Activated T-helper 1 cell treated with anti-CD3 and anti-CD28 coated beads, Interleukin-12 subunit alpha, Interleukin-12 subunit beta, Interleukin-2, Interleukin-4 antibody, amounts not matched to agents 30 ng/mL and 10 ng/mL and 1 ng/mL, durations not matched to agents 14 hours and 24 hours and 36 hours (primary cell): ENCODE measurements at places on chromosomes 1 and 21.

DNA sequence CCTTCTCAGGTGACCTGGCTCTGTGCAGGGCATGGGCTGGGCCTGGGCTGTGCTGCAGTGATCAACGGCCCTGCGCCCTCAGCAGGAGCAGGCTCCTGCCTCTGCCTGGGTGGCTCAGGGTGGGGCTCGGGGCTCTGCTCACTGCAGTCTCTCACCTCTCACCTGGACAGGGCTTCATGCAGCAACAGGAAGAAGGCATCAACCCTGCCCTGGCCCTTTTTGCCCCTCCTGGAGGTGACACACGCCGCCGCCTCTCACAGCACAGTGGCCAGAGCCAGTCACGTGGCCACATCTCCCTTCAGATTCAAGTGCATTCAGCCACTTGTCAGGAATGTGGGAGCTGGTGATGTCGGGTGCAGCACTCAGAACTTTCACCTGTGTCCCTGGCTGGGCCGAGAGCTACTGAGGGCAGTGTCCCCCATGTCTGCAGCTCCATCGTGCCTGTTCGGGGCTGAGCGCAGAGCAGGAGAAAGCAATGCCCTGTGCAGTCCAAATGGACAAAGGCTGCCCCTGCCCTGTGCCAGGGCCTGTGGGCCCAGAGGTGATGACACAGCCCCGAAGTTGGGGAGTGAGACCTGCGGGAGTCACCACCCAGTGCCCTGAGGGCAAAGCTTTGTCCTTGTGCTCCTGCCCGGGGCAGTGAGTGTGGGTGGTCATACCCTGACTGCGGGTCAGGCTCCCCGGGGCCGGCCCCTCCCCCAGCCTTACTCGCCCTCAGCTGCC lies 314.0 kb downstream of the PTPRU start:
- DNase-seq, result no peak

GRCh38 chr1:228862542-228863505 lies 127.5 kb downstream of the RHOU start:
- no peak for DNase-seq

GRCh38 chr1:94205639-94206038 lies 31.7 kb downstream of the ARHGAP29 start:
- DNase-seq, result no peak

DNA sequence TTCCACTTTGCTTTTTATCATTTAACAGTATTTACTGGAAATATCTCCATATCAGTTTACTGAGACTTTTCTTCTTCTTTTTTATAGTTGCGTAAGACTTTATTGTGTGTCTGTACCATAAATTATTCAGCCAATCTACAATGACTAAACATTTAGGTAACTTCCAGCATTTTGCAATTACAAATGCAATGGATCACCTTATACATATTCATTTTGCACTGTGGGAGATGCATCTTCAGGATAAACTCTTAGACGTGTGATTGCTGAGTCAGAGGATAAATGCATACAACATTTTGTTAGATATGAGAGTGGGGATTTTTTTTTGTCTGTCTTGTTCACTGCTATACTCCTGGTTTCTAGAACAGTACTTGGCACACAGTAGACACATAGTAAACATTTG lies 95.7 kb upstream of the GCLM start:
- no peak for DNase-seq

DNA sequence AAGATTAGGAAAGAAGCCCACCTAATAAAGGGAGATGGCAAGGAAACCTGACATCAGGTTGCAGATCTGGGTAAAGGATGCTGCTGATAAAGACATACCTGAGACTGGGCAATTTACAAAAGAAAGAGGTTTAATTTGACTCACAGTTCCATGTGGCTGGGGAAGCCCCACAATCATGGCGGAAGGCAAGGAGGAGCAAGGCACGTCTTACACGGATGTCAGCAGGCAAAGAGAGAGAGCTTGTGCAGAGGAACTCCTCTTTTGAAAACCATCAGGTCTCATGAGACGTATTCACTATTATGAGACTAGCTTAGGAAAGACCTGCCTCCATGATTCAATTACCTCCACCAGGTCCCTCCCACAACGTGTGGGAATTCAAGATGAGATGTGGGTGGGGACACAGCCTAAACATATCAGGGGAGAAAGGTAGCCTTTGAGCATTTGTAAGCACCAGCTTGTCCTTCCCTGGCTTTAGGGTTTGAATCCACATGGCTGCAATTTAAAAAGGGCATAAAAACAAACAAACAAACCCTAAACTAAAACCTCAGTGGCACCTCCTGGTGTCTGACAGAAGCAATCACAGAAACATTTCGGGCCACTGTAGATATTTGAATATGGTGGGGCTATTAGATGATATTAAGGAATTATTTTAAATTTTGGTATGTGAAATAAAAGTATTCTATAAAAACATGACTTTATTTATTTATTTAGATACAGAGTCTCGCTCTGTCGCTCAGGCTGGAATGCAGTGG lies 33.1 kb downstream of the SLC2A7 start:
- no peak for DNase-seq

DNA sequence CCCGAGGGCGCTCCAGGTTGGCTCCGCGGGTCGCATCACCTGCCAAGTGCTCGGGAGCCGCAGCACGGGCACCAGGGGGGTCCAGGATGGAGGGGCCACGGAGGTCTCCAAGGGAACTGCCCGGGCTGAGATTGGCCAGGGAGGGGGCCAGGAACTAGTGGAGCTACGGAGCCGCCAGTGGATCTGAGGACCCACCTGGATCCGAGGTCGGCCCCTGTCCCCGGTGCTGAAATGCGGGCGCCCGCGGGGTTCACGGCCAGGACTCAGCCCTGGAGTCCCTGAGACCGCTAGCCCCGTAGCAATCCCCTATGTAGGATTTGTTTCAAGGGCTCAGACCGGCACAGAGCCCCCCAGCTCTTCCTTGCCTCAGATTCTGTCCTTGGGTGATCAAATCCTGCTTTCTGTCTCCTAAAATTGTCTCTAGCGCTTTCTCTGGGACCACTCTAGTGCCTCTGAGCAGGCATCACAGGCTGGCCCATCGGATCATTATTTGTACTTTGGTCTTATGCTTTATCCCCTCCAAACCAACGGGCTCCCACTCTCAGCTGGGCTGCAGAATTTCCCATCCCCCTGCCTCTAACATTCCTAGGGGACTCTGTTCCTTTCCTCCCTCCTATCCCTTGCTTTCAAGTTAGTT lies 27.3 kb downstream of the KIAA2013 start:
- no peak for DNase-seq

- no peak for DNase-seq
These were observed 364.5 kb upstream of the DAB1 start for GRCh38 chr1:57788313-57788712.

GRCh38 chr1:25907601-25908000 lies 1.4 kb upstream of the STMN1 start:
- DNase-seq, result no peak

DNA sequence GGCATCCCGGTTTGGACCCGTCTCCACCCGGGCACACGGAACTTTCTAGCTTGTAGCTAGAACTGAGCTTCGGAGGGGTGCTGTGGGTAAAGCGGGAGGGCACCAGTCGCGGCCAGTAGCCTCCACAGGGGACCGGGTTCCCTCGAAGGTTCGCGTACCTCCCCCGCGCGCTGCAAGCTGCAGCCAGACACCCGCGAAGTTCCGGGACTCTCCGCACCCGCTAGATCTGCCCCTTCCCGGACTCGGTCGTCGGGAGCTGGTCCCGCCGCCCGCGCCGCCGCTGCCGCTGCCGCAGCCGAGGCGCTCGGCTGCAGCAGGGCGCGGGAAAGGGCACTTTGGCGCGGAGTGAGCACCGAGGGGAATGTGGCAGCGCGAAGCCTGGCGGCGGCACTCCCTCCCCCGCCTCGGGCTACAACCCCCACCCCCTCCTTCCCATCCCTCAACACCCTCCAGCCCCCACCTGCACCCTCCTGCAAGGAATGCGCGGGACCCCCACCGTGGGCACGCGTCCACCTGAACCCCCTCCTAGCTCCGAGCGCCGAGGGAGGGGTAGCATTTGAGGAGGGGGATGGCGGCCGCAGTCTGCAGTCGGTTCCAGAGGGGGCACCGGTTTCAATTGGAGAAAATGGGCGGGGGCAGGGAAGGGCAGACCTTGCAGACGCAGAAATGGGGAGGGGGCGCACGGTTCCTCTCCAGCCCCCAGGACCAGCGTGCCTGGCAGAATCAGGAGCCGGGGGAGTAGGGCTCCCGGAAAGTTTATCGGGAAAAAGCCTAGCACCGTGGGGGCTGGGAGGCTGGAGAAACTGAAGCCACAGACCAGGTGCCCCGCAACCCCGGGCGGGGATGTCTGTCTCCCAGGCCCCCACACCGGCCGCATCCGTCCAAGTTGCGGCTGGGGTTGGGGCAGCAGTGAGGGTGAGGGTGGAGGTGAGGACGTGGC lies 968 bp downstream of the CSMD2 start:
- no peak for DNase-seq

- DNase-seq, result no peak
These were observed 401 bp upstream of the ARHGEF10L start for GRCh38 chr1:17539118-17539476.

GRCh38 chr1:32496127-32496526 lies 31.3 kb downstream of the ZBTB8B start:
- no peak for DNase-seq

DNA sequence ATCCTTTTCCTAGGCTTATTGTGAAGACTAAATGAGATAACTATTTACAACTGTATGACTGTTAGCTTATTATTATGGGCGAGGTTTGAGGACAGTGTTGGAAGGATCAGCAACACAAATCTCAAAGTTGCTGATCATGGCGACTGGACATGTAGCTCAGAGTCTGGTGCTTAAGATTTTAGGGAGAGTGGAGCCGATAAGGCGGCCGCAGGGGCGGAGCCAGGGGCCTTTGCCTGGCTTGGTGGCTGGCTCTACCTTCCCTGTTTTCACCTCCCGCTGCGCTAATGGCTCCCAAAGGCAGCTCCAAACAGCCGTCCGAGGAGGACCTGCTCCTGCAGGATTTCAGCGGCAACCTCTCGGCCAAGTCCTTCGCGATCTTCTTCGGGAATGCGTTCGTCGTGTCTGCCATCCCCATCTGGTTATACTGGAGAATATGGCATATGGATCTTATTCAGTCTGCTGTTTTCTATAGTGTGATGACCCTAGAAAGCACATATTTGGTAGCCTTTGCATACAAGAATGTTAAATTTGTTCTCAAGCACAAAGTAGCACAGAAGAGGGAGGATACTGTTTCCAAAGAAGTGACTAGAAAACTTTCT lies 45.5 kb downstream of the GIPC2 start:
- no peak for DNase-seq

DNA sequence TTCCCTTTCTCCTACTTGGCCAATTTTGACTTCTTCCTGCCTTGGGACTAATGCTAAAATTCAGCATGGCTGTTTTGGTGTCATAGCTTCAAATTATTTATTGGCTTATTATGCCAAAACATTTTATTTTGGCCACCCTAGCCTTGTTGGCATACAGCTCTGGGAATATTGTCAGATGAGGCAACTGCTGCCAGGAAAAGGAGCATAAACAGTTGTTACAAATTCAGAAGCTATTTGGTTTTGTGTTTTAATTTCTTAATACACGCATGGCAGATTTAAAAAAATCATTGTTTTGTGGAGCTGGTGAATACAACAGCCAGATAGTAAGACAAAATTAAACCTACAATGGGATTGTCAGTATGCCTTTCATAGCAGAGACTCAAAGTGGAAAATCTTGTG lies 66.8 kb upstream of the BCL10 start:
- DNase-seq, result no peak
